Pericardium fibroblast (primary cell): ENCODE measurements at places on chromosomes 16 and 17. TPM values are rescaled to one million over a fixed set of nuclear protein-coding genes. Genes with fewer than 3 reads are reported as not detected.

Gene ATP2C2
- total RNA-seq, result not detected in 2 replicates

Gene MKS1
- total RNA-seq, result 6.2 and 11.3 TPM in 2 replicates

Gene TCF25
- 164 and 191 TPM in 2 replicates for total RNA-seq

Gene GJC1
- 4.3 and 5.3 TPM in 2 replicates for total RNA-seq

Gene TEDC2
- total RNA-seq, result 3.7 and 5.5 TPM in 2 replicates

Gene TM4SF5
- not detected in 2 replicates for total RNA-seq

Gene TUBG1
- total RNA-seq, result 21.0 and 35.8 TPM in 2 replicates

Gene WNT9B
- not detected in 2 replicates for total RNA-seq

Gene IGFALS
- not detected in 2 replicates for total RNA-seq

Gene ADGRG3
- total RNA-seq, result not detected in 2 replicates

Gene NPIPA8
- 1.5 and 28.9 TPM in 2 replicates for total RNA-seq

Gene STX1B
- under 0.01 and 0.94 TPM in 2 replicates for total RNA-seq

Gene EPN3
- total RNA-seq, result 0.23 and 0.51 TPM in 2 replicates

Gene DNAH3
- total RNA-seq, result not detected in 2 replicates

Gene ANKRD40CL
- not detected in 2 replicates for total RNA-seq

Gene RASL10B
- total RNA-seq, result 9.6 and 11.9 TPM in 2 replicates

Gene FBXW10
- total RNA-seq, result not detected in 2 replicates

Gene COX6A2
- not detected in 2 replicates for total RNA-seq

Gene FOXF1
- total RNA-seq, result 1.1 and 2.2 TPM in 2 replicates

Gene PDILT
- total RNA-seq, result not detected in 2 replicates

Gene SCNN1B
- not detected in 2 replicates for total RNA-seq

Gene RPS15A
- 2,347 and 4,479 TPM in 2 replicates for total RNA-seq

Gene KCTD2
- 13.0 and 20.0 TPM in 2 replicates for total RNA-seq

Gene NEUROD2
- not detected in 2 replicates for total RNA-seq

Gene PPM1E
- 0.23 and 0.43 TPM in 2 replicates for total RNA-seq

Gene IRX6
- not detected in 2 replicates for total RNA-seq

Gene KCNH4
- total RNA-seq, result not detected in 2 replicates

Gene C1QTNF1
- 36.3 and 210 TPM in 2 replicates for total RNA-seq

Gene RNF222
- total RNA-seq, result not detected in 2 replicates

Gene ZNF19
- total RNA-seq, result 1.1 and 1.5 TPM in 2 replicates

Gene EVI2A
- total RNA-seq, result 0.23 and 0.77 TPM in 2 replicates

Gene CNTNAP4
- under 0.01 and 0.26 TPM in 2 replicates for total RNA-seq

Gene KREMEN2
- 0.23 and 1.8 TPM in 2 replicates for total RNA-seq

Gene SLC16A11
- 0.60 TPM in 1 of 2 replicates, not detected in the other for total RNA-seq
